CD4-positive, alpha-beta T cell treated with Interferon gamma for 1 hour (primary cell): ENCODE measurements at places on chromosomes 13 and 19.
A peak's percentile ranks its signal among the peaks of the same experiment; 100 is the strongest.

DNA sequence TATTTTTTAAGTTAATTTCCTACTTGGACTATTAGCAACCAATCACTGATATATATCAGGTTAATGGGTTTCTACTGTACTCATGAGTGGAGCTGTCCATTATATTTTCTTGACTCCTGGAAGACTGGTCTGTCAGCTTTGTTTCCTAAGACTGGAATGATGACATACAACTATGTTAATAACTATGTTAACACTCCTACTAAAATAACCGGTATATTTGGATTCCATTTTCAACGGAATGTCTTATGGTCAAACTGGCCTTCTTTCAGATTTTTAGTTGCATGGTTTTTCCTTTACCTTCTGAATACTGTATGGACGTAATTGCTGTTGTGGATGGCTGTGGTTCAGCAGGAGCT is 45.8 kb upstream of the GPI start:
- DNase-seq: no peak

DNA sequence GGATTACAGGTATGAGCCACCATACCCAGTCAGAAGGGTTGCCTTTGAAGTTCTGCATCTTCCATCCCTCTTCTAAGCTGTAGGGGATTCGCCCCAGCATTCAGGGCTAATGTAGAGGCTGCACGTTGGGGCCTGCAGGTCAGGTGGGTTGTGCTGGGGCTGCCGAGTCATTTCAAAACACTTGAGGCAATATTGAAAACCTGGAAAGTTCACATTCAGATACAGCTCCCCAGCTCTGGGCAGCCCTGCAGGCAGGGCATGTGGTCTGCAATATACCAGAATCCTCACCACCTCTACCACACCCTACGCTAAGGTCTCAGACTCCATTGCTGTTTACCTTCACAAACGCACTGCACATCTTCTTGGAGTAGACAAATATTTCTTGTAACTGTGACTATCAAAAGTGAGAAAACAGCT is 24.6 kb downstream of the CCNE1 start:
- DNase-seq: no peak

GRCh38 chr13:109704771-109705635 is 81.4 kb downstream of the IRS2 start:
- DNase-seq: peak; percentile 61

DNA sequence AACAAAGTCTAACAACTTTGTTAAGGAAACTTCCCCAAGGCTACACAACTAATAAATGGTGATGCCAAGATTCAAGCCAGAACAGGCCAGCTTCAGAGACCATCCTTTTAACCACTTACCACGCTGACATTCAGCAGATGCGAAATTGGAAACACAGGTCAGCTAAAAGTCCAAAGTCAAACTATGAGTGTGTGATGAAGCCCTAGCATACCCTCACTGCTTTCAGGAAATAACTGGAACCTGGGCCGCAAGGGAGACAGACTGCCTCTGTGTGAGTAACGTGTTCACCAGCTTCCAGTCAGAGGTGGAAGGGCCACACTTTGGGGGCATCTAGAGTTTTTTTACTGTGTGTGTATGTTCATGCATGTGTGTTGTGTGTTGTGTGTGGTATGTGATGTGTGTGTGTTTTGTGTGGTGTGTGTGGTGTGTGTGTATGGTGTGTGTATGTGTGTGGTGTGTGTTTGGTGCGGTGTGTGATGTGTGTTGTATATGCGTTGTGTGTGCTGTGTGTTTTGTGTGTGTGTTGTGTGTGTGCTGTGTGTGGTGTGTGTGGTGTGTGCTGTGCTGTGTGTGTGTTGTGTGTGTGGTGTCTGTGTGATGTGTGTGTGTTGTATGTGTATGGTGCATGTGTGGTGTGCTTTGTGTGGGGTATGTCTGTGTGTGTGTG is 12.5 kb upstream of the PDX1 start:
- DNase-seq: no peak

DNA sequence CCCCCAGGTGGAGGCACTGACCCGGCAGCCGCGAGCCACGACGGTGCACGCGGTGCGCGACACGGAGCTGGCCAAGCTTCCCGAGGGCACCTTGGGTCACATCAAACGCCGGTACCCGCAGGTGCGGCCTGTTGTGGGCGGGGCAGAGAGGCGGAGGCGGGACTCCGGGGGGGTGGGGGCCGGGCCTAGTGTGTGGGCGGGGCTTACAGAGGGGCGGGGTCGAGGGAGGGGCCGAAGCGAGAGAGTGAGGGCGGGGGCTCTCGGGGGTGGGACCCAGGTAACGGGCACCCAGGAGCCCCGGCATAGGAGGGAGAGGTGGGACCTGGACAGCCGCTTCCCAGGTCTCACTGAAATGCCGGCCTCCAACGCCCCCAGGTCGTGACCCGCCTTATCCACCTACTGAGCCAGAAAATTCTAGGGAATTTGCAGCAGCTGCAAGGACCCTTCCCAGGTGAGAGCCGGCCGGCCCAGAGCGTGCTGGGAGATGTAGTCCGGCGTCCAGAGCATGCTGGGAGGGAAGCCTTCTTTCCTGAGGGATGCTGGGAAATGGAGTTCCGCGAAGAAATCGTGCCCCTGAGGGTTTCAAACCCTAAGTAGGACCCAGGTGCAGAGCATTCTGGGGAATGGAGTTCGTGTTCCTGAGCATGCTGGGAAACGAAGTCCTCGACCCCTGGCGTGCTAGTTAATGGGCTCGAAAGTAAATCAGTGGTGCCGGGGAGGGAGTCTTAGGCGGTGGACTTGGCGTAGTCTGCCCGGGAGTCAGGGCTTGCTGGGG is 15.7 kb downstream of the PNPLA6 start:
- peak; percentile 68 for DNase-seq

DNA sequence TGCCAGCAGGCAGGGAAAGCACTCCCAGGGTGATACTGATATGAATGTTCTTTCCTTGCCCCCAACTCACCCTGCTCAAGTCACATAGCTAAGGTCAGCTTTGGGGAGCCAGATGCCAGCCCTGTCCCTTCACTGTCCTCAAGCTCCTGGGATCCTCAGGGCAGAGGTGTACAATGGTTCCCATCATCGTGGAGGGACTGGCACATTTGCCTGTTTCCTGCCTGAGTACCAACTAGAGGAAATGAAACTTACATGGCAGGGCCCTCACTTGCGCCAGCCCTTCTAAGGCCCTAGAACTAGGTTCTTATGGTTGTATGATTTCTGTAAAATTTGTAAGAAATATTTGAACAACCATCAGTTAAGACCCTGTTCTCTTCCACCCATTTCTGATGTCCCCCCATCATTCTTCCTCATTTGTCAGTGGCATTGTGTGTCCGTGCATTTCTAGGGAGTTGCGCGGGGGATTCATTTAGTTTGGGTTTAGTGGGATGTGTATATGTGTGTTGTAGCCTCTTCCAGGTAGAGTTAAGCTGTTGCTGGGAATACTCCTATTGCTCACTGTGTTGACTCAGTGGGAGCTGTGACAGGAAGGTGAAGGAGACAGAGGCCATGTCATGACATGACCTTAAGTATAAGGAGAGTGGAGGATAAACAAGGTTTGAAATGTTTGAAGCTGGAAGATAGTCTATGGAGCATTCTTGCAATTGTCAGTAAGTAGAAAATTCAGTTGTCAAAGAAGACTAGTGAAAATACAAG is 41.3 kb upstream of the RCBTB2 start:
- no peak for DNase-seq

- DNase-seq: no peak
These were observed 351.4 kb downstream of the KCNRG start for GRCh38 chr13:50366488-50367174.

GRCh38 chr13:112171570-112171965 is 104.6 kb downstream of the SOX1 start:
- DNase-seq: no peak

DNA sequence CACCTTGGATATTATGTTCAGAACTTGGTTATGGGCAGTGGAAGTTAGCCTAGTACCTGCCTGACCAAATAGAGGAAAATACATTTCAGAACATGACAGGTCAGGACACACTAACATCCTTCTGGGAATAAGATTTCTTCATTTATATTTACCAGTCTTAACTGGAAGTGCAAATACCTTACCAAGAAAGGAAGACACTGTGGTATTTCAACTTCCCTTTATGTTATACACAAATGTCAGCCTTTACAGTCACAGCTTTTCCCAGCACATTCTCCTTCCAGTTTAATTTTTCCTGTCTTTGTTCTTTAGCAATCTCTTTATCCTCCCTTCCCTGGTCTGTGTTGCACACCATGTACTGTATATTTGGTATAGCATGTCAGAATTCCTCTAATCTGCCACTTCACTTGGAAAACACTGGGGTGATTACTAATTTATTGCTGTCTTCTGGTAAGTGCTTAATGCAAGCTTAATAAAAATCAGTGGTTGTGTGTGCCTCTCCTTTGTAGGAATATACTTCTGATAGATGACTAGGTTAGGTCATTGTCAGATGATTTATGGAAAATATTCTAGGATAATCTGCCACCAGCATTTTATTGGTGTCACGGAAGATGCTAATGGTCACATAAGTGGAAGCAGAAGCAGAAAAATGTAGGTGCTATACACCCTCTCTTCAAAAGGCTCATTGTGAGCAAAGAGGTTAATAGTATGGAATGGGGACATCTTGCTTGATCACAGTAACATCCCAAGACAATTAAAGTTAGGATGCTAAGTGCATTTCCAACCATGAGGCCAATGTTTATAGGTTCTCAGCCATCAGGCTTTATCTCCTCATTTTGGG is 124.3 kb upstream of the STARD13 start:
- no peak for DNase-seq

DNA sequence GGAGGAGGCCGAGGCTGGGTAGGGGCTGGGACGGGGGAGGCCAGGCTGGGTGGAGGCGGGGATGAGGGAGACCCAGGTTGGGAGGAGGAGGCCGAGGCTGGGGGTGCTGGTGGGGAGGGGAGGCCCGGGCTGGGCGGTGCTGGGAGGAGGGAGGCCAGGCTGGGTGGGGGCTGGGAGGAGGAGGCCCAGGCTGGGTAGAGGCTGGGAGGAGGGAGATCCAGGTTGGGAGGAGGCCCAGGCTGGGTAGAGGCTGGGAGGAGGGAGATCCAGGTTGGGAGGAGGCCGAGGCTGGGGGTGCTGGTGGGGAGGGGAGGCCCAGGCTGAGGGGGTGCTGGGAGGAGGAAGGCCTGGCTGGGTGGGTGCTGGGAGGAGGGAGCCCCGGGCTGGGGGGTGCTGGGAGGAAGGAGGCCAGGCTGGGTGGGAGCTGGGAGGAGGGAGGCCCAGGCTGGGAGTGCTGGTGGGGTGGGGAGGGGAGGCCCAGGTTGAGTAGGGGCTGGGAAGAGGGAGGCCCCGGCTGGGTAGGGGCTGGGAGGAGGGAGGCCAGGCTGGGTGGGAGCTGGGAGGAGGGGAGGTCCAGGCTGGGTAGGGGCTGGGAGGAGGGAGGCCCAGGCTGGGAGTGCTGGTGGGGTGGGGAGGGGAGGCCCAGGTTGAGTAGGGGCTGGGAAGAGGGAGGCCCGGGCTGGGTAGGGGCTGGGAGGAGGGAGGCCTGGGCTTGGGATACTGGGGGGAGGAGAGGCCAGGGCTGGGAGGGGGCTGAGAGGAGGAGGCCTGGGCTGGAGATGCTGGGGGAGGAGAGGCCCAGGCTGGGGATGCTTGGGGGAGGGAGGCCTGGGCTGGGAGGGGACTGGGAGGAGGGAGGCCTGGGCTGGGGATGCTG is 10.7 kb downstream of the TPGS1 start:
- DNase-seq: no peak

DNA sequence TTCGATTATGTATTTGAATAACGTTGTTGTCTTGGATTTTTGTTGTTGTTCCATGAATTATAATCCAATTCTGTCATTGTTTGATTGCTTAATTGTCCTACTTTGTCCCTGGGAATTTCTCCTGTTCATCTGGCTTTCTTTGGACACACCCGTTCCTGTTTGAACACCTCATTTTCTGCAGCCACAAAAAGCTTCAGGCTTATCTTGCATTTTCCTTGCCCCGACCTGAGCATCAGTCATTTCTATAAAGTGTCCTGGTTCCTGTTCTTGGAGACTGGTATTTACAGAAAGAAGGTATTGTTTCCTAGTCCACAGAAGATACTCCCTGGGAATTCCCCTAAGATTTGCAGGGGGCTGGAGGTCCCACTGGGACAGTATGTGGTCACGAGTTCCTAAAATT is 731.8 kb upstream of the ARGLU1 start:
- DNase-seq: no peak

GRCh38 chr19:18464646-18465045 is 26.7 kb upstream of the ISYNA1 start:
- no peak for DNase-seq

GRCh38 chr19:27660428-27660827 is 1552.5 kb downstream of the UQCRFS1 start:
- DNase-seq: no peak

DNA sequence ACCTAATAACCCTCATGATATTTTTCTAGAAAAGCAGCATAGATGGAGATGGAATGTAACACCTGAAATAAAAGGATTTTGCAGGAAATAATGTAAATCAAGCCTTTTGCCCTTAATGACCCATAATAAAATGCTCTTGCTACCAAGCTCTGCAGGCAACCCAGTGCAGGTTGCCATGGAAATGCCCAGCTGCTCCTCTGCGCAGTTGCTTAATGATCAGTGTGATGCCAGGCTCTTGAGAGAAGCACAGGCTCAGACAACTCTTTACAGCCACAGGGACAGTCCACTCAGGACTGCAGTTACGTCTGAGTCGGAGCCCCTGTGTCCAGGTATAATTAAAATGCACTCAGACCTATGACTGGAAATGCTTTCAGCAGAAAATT is 165.5 kb downstream of the LACC1 start:
- no peak for DNase-seq

- no peak for DNase-seq
These were observed 12.8 kb upstream of the CERS4 start for GRCh38 chr19:8196271-8196927.

DNA sequence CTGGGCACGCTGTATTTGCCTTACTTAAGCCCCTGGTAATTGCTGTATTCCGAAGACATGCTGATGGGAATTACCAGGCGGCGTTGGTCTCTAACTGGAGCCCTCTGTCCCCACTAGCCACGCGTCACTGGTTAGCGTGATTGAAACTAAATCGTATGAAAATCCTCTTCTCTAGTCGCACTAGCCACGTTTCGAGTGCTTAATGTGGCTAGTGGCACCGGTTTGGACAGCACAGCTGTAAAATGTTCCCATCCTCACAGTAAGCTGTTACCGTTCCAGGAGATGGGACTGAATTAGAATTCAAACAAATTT is 676 bp downstream of the BRCA2 start:
- DNase-seq: no peak

GRCh38 chr19:38433268-38433733 is at the start of gene RYR1:
Gene RYR1 (plus strand): TSS chr19:38433691. CDS start chr19:38433830, 139 bp downstream.
- peak; percentile 50 for DNase-seq

DNA sequence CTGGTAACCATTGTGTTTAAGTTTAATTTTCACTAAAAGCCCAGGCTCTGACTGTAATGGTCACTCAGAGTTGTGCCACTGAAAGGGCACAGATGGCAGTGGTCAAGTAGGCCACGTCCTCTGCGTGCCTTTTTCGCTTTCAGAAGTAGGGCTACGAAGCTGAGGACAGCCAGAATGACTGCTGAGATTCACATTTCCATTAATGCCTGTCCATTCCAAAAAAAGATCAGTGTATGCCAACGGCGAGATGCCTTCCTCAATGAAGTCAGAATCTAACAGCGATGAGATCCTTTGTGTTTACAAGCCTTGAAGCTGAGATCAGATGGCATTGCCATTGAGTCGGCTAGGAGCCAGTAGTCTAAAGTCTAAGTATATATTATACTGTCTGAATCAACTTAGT is 311.3 kb downstream of the FGF14 start:
- no peak for DNase-seq

GRCh38 chr13:94412870-94413597 is 66.4 kb downstream of the DCT start:
- no peak for DNase-seq
